Chondrocyte (in vitro differentiated cells): ENCODE measurements at places on chromosomes 11 and 22. TPM values are rescaled to one million over a fixed set of nuclear protein-coding genes. Genes with fewer than 3 reads are reported as not detected.

DNA sequence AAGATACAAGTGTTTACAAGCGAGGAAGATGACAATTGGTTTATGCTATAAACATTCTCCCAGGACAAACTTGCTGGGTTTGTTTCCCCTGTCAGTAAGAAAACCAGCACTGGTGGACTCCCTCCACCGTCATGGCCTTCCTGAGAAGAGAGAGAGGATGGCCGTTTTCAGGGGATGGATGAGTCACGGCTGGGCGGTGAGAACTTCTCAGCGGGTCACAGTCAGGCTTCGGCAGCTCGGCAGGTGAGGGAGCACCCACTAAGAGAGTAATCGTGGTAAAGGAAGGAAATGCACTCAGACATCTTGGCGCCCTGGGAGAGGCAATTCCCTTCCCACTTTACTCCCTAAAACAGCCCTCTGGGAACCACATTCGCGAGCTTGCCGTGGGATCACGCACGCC is 83.9 kb downstream of the NCAM1 start:
- H3K27ac ChIP-seq = no peak overlapping the region
- peaks cover 2% of the 10 kb centered on the region for H3K27me3 ChIP-seq
- H3K4me3 ChIP-seq = no peak overlapping the region

GRCh38 chr11:105862736-105863367 is 159.2 kb downstream of the MSANTD4 start:
- DNase-seq = no peak
- H3K27ac ChIP-seq = no peak overlapping the region
- H3K4me3 ChIP-seq = no peak overlapping the region
- no peaks in the 10 kb centered on the region for H3K36me3 ChIP-seq

DNA sequence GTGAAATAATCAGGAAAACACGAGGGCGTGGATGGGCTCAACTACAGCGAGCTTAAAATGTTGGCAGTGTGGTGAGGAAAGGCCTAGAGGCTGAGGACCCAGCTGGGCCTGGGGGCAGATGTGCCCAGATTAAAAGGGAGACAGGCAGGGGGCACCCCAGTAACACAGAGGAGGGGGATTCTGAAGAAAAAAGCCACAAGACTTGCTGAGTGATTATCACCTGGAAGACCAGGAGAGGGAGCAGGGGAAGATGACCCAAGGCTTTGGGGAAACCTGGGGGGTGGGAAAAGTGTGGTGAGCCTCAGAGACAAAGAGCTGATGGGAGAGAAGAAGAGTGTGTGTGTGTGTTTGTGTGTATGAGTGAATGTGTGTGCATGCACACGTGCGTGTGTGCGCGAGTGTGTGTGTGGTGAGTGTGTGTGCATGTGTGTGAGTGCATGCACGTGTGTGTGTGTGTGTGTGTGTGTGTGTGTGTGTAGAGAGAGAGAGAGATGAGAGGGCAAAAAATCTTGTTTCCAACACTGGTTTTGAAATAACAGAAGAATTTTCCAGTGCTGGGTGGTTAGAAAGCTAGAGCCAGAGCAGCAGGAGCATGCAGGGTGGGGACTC is 500.5 kb downstream of the BUD13 start:
- DNase-seq = no peak
- no peaks in the 10 kb centered on the region for H3K36me3 ChIP-seq
- H3K4me3 ChIP-seq = no peak overlapping the region
- no peak overlapping the region for H3K27ac ChIP-seq

DNA sequence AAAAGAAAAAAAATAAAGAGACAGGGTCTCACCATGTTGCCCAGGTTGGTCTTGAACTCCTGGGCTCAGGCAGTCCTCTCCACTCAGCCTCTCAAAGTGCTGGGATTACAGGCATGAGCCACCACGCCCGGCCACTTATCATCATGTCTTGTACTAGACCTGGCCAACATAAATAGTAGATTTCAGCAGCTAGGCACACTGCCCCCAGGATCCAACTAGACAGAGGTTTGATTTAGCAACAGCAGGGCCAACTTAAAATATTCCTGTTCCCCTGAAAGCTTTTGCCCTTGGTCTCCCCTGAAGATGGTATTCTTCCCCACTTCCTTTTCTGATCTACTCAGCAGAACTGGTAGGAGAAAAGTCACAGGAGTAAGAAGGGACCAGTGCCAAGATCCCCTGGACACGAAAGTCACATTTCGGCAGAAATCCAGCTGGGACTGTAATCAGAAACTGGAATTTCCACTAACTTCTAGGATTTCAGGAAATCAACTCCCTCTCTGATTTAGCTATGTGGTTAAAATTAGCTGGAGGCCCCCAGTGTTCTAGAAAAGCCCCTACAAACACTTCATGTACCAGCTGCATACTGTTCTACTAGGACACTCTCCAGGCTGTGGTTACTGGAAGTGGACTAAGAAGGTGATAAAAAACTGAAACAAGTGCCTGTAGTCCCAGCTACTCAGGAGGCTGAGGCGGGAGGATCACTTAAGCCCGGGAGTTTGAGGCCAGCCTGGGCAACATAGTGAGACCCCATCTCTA is 8.9 kb upstream of the PPP2R1B start:
- H3K36me3 ChIP-seq = no peaks in the 10 kb centered on the region
- H3K4me3 ChIP-seq = no peak overlapping the region
- H3K4me1 ChIP-seq = peaks cover 28% of the 10 kb centered on the region
- H3K27ac ChIP-seq = peak overlapping the region; percentile 90
- no peaks in the 10 kb centered on the region for H3K27me3 ChIP-seq
- DNase-seq = no peak

- no peak overlapping the region for H3K27ac ChIP-seq
- no peak for DNase-seq
- no peaks in the 10 kb centered on the region for H3K27me3 ChIP-seq
- no peak overlapping the region for H3K4me3 ChIP-seq
- peaks cover 7% of the 10 kb centered on the region for H3K4me1 ChIP-seq
Measured at GRCh38 chr22:30169002-30169401, 77.6 kb downstream of the LIF start.

DNA sequence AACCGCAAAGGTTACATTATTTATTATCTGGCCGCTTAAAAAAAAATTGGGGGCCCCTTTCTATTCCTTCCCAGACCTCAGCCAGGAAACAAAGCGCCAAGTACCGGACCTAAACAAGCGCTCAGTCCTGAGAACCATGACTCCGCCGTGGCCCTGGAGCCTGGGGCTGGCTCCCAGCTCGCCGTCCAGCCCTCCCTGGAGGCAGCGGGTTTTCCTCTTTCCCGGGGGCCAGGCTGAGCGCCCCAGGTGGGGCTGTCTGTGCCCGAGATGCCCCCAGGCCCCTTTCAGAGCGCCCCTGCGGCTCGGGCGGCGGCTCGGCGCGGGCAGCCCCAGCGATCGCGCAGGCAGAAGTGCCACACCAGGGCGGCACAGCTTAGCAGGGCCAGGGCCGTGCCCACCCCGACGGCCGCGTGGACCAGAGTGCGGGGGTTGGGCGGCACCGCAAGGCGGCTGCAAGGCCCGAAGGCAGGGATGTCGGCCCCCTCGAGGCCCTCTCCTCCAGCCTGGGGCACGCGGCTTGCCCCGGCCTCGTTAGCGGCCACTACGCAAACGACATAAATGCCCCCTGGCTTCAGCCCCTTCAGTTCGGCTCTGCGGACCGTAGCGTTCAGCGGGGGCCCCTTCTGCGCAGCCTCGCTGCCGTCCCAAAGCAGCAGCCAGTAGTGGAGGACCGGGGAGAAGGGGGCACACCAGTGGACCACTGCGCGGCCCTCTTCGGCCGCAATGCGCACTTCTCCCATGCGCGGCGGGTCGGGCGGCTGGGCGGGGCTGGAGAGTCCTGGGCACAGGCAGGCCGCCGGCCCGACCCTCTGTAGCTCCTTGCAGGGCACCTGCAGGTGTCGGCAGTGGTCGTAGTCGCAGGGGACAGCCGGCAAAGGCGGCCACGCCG is 1.6 kb downstream of the LRRN4CL start:
- no peaks in the 10 kb centered on the region for H3K27me3 ChIP-seq
- H3K4me1 ChIP-seq = peaks cover 13% of the 10 kb centered on the region
- peaks cover 5% of the 10 kb centered on the region for H3K36me3 ChIP-seq
- no peak overlapping the region for H3K27ac ChIP-seq

GRCh38 chr11:30683176-30683575 is 97.0 kb upstream of the MPPED2 start:
- no peaks in the 10 kb centered on the region for H3K4me1 ChIP-seq
- no peak overlapping the region for H3K4me3 ChIP-seq
- no peak for DNase-seq

DNA sequence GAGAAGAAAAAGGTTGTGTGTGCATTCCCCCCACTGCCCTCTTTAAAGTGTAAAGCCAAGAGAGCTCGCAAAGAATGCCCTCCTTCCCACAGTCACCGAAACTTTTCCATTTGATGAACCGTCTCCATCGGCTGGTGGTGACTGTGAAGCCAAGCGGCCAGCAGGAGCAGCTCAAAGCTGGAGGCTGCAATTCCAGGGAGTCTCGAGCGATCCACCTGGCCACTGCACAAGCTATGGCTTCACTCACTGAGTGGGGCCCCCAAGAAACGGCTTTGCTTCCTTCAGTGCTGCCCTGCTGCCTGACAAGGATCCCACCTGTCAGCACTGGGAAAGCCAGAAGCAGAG is 117.7 kb downstream of the ABTB2 start:
- peaks cover 3% of the 10 kb centered on the region for H3K27me3 ChIP-seq
- H3K4me3 ChIP-seq = no peak overlapping the region
- no peak overlapping the region for H3K27ac ChIP-seq
- DNase-seq = no peak
- H3K36me3 ChIP-seq = no peaks in the 10 kb centered on the region

GRCh38 chr11:62965574-62965973 is 19.2 kb downstream of the SLC22A6 start:
- H3K36me3 ChIP-seq = peaks cover 1% of the 10 kb centered on the region
- H3K27me3 ChIP-seq = peaks cover 30% of the 10 kb centered on the region
- H3K4me1 ChIP-seq = no peaks in the 10 kb centered on the region

DNA sequence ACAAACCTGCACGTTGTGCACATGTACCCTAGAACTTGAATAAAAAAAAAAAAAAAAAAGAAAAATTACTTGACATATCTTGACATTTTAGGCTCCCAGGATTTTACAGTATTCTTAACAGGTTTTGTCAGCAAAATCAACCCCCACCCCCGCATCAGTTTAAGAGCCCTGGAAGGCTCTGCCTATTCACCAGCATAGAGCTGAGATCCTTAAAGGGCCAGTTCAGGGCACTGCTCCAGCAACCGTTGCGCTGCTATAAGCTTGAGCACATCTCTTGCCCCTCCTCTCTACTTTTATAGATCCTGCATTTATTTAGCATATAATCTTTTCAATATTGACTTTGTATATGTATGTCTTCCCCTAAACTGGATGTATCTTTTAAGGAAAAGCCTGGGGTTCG is 697 bp upstream of the PAFAH1B2 start:
- peaks cover 5% of the 10 kb centered on the region for H3K36me3 ChIP-seq
- H3K4me1 ChIP-seq = peaks cover 38% of the 10 kb centered on the region
- H3K27me3 ChIP-seq = no peaks in the 10 kb centered on the region
- peak overlapping the region; percentile 99 for H3K27ac ChIP-seq
- H3K4me3 ChIP-seq = peak overlapping the region; percentile 97

GRCh38 chr11:73147771-73148681 is 5.9 kb upstream of the FCHSD2 start:
- no peaks in the 10 kb centered on the region for H3K27me3 ChIP-seq
- peak overlapping the region; percentile 95 for H3K27ac ChIP-seq
- DNase-seq = no peak
- H3K36me3 ChIP-seq = no peaks in the 10 kb centered on the region
- H3K4me1 ChIP-seq = peaks cover 56% of the 10 kb centered on the region

- H3K4me1 ChIP-seq = peaks cover 82% of the 10 kb centered on the region
- no peak overlapping the region for H3K27ac ChIP-seq
- no peaks in the 10 kb centered on the region for H3K36me3 ChIP-seq
- no peak overlapping the region for H3K4me3 ChIP-seq
- H3K27me3 ChIP-seq = no peaks in the 10 kb centered on the region
Measured at GRCh38 chr11:94787801-94788200, 19.6 kb downstream of the AMOTL1 start.

GRCh38 chr22:44279069-44279360 is 33.7 kb downstream of the SHISAL1 start:
- peaks cover 21% of the 10 kb centered on the region for H3K4me1 ChIP-seq
- H3K36me3 ChIP-seq = peaks cover 9% of the 10 kb centered on the region
- no peak for DNase-seq
- H3K27ac ChIP-seq = no peak overlapping the region
- H3K4me3 ChIP-seq = no peak overlapping the region
- peaks cover 19% of the 10 kb centered on the region for H3K27me3 ChIP-seq

DNA sequence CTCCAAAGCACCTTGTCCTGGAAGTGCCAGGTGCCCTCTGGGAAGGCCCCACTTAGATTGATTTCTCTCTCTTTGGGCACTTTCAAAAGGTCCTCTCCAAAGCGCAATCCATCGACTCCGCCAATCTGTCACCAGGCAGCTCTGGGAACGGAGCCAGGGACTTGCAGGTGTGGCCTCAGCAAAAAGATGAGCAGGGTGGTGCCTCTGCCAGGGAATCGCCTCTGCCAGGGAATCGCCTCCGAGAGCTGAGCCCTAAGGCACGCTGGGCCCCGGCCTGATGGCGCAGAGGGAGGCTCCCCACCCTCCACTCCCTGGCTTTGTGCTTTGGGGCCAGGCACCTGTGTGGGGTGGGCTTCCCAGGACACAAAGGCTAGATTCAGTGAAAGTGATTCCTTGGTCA is 1391.3 kb downstream of the TBC1D22A start:
- no peaks in the 10 kb centered on the region for H3K4me1 ChIP-seq
- H3K4me3 ChIP-seq = no peak overlapping the region
- no peaks in the 10 kb centered on the region for H3K27me3 ChIP-seq

DNA sequence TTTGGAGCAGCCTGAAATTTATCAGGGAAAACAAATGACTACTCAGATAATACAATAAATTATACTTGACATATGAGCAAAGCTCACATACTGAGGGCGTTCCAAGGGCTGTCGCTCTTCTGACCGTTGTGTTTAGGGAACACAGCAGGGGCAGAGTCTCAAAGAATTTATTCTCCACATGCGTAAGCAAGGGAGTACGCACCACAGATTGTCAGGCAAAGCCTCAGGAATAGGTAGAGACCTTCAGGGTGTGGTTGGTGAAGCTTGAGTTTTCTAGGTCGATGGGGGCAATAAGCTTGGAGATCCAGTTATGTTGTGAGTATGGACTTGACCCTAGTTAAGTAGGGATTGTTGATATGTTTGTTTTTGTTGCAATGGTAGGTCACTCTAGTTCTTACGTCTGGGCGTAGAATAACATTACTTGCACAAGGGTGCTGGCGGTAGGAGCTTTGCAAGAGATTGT is 830 bp downstream of the ACAT1 start:
- no peak for DNase-seq
- peak overlapping the region; percentile 89 for H3K4me3 ChIP-seq
- H3K36me3 ChIP-seq = peaks cover 4% of the 10 kb centered on the region
- peak overlapping the region; percentile 92 for H3K27ac ChIP-seq

The MGAT3 gene
- 3.6 to 6.4 TPM (median 6.1 TPM) in 3 replicates for total RNA-seq

The MMP12 gene
- total RNA-seq = 0.17 to 0.18 TPM in 2 of 3 replicates, not detected in the other

The UPK3A gene
- total RNA-seq = not detected in 3 replicates

The NPTXR gene
- total RNA-seq = 23.4 to 37.5 TPM (median 35.0 TPM) in 3 replicates

The POLD4 gene
- 48.8 to 67.7 TPM (median 63.4 TPM) in 3 replicates for total RNA-seq

The LARGE2 gene
- not detected in 3 replicates for total RNA-seq

The KRTAP5-8 gene
- total RNA-seq = not detected in 3 replicates

The MPZL2 gene
- not detected in 3 replicates for total RNA-seq

The MFNG gene
- 1.1 to 2.1 TPM (median 1.2 TPM) in 3 replicates for total RNA-seq

The BIRC3 gene
- total RNA-seq = 0.27 to 0.72 TPM (median 0.40 TPM) in 3 replicates

The GAB4 gene
- not detected in 3 replicates for total RNA-seq

The TKFC gene
- total RNA-seq = 31.9 to 41.4 TPM (median 32.2 TPM) in 3 replicates
